Foreskin keratinocyte (primary cell): ENCODE measurements at places on chromosomes 7 and 10.
A peak's percentile ranks its signal among the peaks of the same experiment; 100 is the strongest.

DNA sequence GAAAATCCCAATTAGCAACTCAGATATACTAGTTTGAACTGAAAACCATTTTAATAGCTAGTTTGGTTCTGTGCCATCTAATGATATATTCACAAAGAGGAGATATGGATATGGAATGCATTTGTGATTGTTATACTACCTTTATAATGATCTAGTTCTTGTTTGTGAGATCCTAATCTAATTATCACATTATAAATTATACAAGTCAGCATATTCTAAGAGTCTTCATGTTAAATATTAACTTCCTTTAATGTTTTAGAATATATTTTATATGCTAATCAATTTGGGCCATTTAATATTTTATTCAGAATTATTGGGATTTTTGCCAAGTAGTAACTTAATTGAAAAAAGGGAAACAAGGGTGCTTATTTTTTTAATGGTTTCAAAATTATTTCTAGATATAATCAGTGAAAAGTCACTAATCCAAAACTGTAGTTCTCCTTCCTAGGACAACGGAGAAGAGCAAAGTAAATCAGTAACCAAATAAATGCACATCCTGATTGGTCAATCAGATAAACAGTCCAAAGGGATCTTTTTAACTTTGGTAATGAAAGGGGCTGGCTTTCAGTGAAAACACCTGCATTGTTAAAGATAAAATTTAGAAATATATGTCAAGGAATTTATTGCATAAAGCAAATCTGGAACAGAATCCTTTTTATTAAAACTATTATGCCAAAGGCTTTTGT is 173.9 kb upstream of the MEOX2 start:
- DNase-seq = no peak

DNA sequence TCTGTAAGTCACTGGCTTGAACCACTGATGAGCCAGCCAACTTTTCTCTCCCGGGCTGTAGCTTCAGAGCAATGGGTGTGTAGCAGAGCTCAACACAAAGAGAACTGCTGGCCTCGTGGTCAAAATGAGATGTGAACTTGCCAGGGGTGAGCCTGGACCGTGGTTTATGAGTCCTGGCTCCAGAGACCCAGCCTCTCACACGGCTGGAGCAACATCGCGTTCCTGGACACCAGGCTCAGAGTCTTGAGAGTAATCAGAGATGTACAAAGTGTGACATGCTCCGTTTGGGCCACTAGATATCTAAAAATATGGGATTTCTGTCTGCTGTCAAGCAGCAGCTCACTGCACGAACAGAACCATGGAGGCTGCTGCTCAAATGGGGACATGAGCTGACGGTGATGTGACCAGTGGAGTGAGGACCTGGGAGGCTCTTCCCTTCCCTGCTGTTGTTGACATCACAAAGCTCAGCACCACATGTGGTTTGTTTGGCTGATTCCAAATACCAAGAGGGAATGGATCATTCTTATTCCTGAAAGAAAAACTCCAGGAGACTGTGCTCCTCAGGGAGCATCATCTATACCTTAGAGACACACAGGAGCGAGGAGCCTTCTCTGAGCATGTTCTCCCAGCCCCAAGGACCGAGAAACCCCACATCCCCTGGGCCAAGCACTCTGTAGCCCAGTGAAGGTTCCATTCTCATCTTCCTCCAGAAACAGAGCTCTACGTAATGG is 9.2 kb upstream of the SVIL start:
- DNase-seq = no peak

DNA sequence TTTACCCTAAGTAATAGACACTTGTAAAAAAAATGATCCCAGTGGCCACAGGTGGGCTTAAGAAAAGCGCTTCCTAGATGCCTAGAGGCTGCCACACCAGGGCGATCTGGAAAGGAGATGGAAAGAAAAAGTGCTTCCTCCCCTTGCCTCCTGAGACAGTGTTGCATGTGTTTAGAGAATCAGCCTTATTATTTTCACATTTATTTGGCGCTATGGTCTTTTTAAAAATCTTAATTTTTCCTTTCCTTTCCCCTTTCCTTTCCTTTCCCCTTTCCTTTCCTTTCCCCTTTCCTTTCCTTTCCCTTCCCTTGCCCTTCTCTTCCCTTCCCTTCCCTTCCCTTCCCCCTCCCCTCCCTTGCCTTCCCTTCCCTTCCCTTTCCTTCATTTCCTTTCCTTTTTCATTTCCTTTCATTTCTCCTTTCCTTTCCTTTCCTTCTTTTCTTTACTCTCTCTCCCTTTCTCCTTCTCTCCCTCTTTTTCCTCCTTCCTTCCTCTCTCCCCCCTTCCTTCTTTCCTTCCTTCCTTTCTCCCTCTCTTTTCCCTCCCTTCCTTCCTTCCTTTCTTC is 7.1 kb upstream of the MKX start:
- DNase-seq = no peak

DNA sequence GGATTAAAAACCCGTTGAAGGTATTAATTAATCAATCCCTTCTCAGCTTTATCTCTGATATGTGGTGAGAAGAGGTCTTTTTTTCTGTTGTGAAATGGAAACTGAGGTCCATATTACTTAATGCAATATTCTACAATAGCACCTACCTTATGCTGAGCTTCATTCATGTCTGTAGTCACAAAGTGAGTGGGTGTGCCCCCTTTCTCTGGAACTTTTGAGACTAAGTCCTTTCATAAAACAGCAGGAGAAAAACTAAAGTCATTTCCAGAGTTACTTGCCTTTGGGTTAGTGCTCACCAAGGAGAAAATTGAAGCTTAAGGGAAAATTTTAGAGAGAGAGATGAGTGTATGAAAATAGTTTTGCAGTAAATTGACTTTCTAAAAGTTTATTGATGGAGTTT is 61.2 kb downstream of the EXOC4 start:
- DNase-seq = no peak

GRCh38 chr7:28442540-28443420 is 30.5 kb downstream of the CREB5 start:
- DNase-seq = peak; percentile 38

DNA sequence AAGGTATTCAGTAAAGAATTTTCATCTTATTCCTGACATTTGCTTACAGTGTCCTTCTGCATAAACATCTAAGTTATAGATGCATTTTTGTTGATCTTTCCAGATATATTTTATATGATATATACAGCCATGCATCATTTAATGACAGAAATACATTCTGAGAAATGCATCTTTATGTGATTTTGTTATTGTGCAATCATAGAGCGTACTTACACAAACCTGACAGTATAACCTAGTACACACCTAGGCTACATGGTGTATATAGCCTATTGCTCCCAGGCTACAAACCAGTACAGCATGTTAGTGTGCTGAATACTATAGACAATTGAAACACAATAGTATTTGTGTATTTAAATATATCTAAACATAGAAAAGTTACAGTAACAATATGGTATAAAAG is 642.0 kb downstream of the XPNPEP1 start:
- DNase-seq = no peak

DNA sequence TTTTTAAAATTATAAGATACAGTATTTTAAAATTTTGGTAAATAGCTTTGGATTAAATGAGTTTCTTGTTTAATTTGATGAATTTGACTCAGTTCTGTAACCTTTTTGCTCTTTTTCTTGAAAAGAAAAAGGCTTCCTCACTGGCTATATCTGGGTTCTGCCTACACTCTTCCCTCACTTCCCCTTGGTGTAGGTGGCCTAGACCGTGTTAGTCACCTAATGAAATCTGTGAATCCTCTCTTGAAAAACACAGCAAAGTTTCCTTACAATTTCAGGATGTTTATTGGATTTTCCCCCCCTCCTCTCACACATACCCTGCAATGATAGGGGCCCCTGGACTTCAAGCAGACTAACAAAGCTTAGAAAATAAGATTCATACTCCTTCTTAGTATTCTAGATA is 231.6 kb downstream of the ADK start:
- no peak for DNase-seq

DNA sequence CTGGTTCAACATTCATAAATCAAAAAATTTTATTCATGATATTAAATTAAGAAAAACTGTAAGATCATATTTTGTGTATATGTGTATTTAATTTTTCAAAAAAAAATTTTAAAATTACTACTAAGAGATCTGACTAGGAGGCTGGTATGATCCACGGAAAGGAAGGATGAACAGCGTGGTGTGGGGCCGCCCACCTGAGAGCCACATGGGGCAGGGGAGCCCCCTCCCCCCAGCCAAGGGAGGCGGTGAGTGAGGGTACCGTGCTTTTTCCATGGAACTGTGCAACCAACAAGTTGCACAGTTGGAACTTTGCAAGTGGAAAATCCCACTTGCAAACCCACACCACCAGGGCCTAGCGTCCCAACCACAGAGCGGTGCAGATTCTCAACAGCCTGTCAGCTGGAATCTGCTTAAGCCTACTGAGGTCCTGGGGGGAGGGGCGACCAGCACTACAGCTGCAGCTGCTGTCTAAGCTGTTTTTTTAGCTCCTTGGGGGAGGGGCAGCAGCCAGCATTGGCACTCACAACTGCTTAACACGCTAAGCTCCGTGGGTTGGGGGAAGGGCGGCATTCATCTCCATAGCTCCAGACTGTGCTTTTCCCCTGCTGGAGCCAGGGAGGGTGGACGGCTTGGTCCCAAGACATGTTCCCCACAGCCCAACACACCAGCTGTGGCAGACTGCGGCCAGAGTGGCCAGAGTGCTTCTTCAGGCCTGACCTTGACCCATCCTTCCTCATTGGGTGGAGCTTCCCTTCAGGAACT is 94.2 kb upstream of the IGFBP3 start:
- DNase-seq = no peak

GRCh38 chr7:28686418-28686800 is 271.7 kb downstream of the TRIL start:
- peak; percentile 56 for DNase-seq

- DNase-seq = peak; percentile 53
These were observed 166.2 kb downstream of the CPEB3 start for GRCh38 chr10:92124616-92125143.

GRCh38 chr10:118918116-118918515 is 111.4 kb upstream of the NANOS1 start:
- no peak for DNase-seq

DNA sequence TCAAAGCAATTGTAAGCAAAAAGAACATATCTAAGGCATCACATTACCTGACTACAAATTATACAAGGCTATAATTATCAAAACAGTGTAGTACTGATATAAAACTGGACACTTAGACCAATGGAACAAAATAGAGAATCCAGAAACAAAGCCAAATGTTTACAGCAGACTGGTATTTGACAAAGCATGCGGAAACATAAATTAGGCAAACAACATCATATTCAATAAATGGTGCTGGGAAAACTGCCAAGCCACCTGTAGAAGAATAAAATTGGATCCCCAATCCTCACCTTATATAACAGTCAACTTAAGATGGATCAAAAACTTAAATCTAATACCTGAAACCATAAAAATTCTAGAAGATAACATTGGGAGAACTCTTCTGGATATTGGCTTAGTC is 240.8 kb upstream of the POM121L12 start:
- no peak for DNase-seq

- DNase-seq = no peak
These were observed 69.7 kb downstream of the CALML3 start for GRCh38 chr10:5594271-5595049.

DNA sequence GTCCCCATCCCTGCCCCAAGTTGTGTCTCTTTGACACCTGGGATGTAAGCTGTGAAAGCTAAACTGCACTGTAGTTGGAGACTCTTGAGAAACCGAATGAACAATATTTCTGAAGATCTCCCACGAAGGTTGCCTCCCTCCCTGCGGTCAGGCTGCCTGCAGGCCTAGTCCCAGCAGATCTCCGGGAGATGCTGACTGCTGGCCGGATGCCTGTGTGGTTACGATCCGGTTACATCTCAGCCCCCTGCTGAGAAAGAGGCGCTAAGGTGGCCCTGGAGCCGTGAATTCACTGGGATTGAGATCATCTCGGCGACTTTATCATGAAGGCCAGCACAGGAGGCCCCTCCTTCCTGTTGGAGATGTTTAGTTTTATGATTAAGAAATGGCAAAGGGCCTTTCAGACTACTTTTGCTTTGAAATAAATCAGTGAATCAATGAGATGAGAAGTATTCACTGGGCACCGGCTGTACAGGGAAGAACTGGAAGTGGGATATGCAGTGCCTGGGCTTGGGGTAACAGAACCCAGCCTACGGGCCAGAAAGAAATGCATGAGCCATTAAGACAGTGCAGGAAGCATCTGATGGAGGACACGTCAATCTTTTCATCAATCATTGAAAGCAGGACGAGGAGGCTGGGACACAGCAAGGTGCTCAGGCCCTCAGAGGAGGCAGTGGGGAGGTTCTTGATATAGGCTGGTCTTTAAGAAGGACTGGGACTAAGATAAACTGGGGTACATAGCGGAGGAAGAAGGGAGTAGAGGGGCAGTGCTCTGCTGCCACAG is 177.6 kb downstream of the PRKAG2 start:
- no peak for DNase-seq

DNA sequence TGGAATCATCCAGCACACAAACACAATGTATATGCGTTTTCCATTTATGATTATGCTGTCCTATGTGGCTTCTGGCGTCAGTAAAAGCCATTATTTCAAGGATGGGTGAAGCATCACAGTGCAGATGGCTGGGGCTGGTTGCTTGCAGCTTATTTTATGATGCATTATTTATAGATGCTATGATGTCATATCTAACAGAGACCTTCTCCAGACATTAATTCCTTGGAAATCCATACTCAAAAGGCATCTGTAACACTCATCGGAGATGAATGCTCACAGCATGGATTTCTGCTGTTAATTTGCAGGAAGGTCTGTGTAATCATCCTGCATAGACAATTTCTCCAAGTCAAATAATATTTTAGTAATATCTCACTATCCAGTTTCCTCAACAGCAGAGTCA is 7.2 kb downstream of the RGS10 start:
- no peak for DNase-seq

DNA sequence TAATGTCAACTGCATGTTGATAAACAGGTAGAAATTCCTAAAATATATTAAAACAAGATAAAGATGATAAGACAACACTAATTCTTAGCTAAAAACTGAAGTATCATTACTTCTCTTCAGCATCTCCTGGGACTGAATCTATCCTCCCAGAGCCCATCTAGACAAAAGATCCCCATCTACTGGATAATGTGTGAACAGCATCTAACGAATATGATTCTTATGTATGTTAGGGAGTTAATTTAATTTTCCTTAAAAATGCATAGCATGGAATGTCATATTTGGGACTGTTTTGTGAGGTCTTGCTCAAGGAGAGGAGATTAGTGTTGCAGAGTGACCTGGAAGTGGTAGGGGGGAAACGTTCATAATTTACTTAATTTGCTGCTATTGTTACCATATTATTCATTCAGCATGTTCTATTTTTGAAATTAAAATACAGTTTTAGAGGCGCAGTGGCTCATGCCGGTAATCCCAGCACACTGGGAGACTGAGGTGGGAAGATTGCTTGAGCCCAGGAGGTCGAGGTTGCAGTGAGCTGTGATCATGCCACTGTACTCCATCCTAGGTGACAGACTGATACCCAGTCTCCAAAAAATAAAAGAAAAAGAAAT is 305.1 kb upstream of the CSTF2T start:
- peak; percentile 3 for DNase-seq

DNA sequence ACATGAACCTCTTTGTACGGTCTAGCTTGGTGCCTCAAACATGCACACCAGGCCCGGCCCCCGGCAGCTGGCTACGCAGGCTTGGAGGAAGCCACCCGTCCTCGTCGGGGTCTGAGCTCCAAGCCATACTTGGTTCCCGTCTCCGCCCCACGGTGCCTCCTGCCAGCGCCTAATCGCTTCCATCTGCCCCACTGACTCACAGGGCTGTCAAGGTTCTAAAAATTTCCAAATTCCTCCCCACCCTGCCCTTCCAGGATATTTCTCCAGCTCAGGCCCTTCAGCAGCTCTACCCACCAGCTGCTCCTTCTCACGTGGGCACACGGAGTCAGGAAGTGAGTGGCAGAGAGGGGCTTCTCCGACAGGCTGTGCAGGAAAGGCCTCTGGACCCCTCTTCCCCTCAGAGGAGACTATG is 38.8 kb downstream of the TMEM270 start:
- peak; percentile 25 for DNase-seq

GRCh38 chr10:58465629-58466028 is 47.0 kb upstream of the BICC1 start:
- DNase-seq = peak; percentile 3
